ENCODE measurements at places on chromosomes 12 and 14. TPM values are rescaled to one million over a fixed set of nuclear protein-coding genes. Genes with fewer than 3 reads are reported as not detected.

DNA sequence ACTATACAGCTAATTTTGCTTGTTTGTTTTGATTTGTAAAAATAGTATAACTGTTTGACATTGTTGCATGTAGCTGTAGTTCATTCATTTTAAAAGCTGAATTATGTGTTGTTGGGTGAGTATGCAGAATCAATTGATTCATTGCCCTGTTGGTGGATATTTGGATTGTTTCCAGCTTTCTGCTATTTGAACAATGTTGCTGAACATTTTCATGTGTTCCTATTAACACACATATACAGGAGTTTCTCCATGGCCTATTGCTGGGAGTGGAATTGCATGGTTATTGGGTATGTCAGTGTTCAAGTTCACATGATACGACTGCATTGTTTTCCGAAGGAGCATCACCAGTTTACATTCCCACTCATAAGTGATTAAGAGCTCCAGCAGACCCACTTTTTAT, 75.3 kb downstream of the SRGAP1 start:
- DNase-seq: no peak

GRCh38 chr12:14948672-14949071, 10.3 kb upstream of the ERP27 start:
- peak; percentile 80 for DNase-seq

GRCh38 chr14:34707722-34708121, 6.7 kb downstream of the CFL2 start:
- no peak for DNase-seq

The IL23A gene
- 26.4 TPM for polyA plus RNA-seq

- peak; percentile 36 for DNase-seq
These were observed 157.1 kb downstream of the CALM1 start for GRCh38 chr14:90553921-90554336.

The SCFD1 gene
- 63.8 TPM for polyA plus RNA-seq

DNA sequence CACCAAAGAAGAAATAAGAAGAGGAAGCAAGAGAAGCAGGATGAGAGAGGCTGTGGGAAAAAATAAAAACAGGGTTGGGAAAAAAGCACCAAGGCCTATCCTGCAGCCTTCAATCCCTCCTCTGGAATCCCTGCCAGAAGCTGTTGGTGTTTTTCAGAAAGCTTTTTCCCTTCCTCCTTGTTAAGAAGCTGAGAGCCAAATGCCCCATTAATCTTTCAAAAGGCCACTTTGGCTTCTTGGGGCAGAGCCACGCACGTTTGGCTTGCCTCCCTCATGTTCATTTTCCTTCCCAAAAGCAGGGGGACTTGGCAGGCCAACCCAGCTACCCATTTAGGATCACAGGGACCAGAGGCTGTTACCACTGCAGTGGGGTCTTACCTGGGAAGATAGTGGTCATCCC, 365.3 kb downstream of the NUAK1 start:
- no peak for DNase-seq

DNA sequence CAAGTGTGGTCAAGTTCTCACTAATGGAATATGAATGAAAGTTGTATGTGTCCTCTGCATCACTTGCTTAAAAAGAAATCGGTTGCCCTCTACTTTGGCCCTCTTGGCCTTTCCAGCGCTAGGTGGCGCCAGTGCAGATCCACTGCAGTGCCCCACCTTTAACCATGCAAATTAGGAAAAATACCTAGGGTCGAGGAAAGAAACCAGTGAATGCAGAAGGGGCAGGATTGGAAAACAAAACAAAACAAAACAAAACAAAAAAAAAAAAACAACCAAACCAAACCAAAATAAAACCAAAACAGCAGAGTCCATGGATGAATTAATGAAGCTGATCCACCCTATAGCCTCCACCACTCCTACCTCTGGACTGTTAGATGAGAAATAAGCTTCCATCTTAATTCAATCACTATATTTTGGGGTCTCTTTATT, 12.9 kb upstream of the NEMF start:
- peak; percentile 68 for DNase-seq

DNA sequence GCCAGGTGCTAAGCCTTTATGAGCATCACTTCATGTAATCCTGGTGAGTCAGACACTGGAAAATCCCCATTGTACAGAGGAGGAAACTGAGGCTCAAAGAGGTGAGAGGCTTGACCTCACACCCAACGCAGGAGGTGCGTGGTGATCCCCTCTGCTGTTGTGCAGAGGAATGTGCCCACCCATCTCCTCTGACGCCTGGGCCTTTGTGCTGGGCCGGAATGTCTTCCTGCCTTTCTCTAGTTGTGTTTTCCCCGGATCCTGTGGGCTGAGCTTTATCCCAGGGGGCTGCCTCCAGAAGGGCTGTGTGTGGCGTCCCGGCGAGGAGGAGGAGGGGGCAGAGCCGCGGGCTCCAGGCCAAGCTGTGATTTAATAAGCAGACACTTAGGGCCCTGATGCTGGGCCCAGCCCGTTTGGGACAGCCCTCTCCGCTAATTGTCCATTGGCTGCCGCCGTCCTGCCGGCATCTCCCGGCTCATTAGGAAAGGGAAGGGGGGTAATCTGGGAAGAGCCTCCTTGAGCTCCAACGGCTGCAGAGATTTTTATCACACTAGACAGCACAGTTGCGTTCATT, 653.6 kb downstream of the MED13L start:
- DNase-seq: no peak

DNA sequence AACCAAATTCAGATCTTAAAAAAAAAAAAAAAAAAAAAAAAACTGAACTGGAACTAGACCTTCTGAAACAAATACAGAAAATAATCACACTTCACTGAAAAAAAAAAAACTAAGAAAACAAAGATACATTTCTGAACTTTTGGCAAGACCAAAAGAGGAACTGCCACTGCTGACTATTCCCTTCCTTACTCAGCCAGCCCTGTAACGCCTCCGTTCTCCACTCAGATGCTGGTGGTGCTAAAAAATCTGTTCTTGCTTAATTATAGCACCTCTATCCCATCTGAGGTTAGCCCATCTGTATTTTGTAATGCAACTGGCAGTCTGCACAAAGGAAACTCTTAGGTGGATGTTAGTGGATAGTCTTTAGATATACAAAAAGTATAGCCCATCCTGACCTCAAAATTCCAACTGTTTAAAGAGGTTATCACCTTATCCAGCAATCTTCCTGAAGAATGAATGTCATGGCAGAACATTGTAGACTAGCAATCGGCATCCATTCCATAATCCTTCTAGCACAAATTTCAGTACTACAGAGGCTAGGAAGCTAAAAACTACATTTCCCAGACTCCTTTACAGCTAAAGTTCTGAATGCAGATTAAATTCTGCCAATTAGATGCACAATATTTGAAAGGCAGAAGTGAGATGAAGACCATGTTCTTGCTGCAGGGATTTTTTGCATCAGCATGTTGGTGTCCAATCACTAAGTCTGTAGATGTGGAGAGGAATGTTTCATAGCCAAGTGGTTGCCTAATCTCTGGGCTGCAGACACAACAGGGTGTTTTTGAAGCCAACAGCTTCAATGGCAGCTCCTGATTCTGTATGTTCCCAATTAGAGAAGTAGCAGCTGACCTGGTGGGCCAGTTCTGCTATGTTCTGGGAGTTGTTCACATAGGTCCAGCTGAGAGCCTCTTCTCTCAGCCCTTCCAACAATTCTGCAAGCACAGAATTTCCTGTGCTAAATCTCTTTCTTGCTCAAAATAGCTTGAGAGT, 5.7 kb downstream of the MAP3K9 start:
- DNase-seq: no peak

The KRT7 gene
- not detected for polyA plus RNA-seq

GRCh38 chr12:49954863-49955830, 4.6 kb downstream of the AQP2 start:
- no peak for DNase-seq

DNA sequence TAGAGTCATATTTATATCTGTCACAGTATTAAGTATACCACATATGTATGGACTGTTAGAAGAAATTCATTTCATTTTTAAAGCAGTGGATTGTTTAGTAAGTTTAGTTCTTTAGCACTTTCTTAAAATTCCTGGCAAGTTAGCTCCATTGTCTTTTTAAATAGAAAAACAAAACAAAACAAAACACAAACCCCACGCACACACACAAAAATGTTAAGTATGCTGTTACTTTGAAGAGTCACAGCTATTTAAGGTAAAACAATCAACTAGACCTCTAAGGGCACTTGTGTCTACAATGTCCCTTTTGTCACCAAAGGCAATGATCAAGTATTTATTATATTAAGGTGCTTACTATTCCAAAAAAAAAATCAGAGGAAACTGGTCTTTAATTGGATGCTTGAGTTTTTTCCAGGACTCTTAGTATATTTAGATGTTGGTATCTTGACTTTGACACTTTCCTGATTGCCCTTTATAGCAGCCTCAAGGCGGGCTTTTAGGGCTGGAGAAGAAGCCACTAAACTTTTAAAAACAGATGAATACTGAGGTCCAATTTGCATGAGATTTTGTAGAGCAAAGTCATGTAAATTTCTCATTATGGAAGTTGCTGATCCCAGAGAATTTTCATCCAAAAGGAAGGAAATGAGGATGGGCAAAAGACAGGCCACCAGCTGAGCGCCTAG, 85.5 kb upstream of the HECTD1 start:
- DNase-seq: no peak

- DNase-seq: no peak
These were observed 33.0 kb upstream of the SSTR1 start for GRCh38 chr14:38174711-38175110.

- DNase-seq: no peak
These were observed 70.0 kb downstream of the PAPLN start for GRCh38 chr14:73307261-73307660.

DNA sequence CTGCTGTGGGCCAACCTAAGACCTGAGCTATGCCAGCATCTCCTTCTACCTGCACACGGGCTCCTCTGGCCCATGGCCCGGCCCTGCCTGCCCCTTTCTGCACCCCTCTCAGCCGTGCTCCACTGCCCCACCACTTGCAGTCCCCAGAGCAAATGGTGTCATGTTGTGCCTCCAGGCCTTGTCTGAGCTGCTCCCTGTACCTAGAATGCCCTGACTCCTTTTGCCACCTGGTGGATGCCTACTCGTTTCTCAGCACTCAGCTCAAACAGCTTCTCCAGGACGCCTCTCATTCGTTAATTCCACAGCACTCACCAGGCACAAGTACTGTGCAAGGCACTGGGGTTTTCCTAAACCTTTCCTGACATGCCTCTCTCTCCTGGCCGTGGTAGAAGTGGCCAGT, 63.2 kb upstream of the PNMA1 start:
- no peak for DNase-seq

- DNase-seq: no peak
These were observed 27.4 kb upstream of the SFSWAP start for GRCh38 chr12:131683266-131684014.

GRCh38 chr14:75042035-75042434, 9.2 kb downstream of the MLH3 start:
- no peak for DNase-seq

The KIF21A gene
- 18.8 TPM for polyA plus RNA-seq

The TMEM117 gene
- polyA plus RNA-seq: 6.2 TPM

GRCh38 chr12:64585104-64585503, 25.2 kb upstream of the RASSF3 start:
- no peak for DNase-seq

GRCh38 chr12:119301379-119301778, 33.1 kb upstream of the CCDC60 start:
- no peak for DNase-seq

The SIX6 gene
- not detected for polyA plus RNA-seq

- DNase-seq: no peak
These were observed 115.5 kb downstream of the FUT8 start for GRCh38 chr14:65528069-65528468.

DNA sequence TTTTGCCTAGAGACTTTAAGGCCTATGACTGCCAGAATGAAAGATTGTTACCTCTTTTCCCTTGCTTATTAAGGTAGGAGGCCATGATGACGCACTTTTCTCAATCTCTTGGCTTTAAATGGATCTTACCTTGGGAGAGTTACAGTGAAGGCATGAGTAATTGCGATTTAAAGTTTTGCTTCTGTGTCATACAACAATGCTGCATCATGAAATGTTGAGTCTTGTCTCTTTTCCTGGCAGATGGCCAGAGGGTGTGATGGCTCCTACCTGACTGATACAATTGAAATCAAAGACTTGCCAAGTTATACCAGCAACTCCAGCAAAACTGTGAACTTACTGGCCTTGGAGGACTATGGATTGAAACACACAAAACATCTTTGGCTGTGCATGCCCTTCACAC, 17.2 kb upstream of the LRRK2 start:
- no peak for DNase-seq

- no peak for DNase-seq
These were observed 36.8 kb downstream of the GALNT9 start for GRCh38 chr12:132292328-132293319.

The EMP1 gene
- polyA plus RNA-seq: 0.35 TPM

GRCh38 chr12:95179011-95179410, 38.3 kb downstream of the FGD6 start:
- no peak for DNase-seq

- DNase-seq: no peak
These were observed 63.1 kb downstream of the TNFAIP2 start for GRCh38 chr14:103186241-103186822.

DNA sequence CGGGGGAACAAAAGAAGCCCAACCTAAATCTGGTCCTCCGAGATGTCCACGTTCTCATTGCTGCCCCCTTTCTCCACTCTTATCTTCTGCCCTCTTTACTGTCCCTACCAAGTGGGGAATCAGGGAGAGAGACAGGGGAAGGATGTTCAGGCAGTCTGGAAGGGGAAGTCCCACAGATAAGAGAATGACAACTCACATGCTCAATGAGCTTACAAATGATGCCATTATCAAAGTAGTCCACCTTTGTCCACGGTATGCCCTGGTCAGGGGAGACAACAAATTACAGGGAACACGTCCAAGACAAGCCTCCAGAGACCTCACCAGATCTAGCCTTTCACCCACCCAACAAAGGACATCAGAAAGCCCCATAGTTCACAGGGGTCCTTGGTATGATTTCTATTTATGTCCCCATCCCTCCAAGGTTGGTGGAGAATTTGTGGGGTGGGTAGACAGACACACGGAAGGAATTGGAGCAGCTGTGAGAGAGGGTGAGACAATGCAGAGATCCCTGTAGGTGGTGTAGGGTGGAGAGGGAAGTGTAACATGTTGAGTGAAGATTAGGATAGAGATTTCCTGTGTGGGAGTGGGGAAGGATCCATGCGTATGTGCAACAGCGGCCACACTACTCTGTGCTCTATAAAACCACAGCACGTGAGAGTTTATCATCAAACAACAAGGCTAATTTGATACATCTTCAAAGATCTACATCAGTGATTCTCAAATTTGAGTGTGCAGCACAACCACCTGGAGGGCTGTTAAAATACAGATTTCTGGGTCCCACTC, 10.7 kb downstream of the MYO1A start:
- DNase-seq: no peak
